PC-3 (cell line): ENCODE measurements at places on chromosomes 16 and 17. TPM values are rescaled to one million over a fixed set of nuclear protein-coding genes. Genes with fewer than 3 reads are reported as not detected.

The CCDC200 gene
- not detected in 2 replicates for total RNA-seq

DNA sequence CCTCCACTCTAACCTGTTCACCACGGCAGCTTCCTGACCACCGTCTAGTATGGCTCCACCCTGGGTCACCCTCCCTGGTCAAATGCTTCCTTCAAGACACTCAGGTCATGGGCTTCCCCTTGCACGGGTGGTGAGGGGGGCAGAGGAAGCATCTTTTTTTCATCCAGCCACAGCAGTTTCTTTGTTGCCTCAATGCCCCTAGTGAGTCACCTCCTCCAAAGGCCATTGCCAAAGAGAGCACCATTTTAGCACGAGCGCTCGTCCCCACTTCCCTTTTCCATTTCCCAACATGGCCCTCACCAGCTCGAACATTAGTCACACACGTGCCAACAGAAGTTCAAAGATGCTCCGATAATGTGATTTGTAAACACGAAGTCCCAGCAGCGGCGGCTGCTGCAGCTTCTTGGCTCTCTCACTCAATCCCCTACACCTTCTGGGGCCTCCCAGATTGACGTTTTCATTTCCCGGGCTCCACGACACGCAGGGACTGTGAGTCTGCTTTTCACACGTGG lies 134.6 kb downstream of the GAS7 start:
- no peaks in the 10 kb centered on the region for H3K4me1 ChIP-seq
- no peak overlapping the region for H3K27ac ChIP-seq
- no peak overlapping the region for H3K4me3 ChIP-seq

DNA sequence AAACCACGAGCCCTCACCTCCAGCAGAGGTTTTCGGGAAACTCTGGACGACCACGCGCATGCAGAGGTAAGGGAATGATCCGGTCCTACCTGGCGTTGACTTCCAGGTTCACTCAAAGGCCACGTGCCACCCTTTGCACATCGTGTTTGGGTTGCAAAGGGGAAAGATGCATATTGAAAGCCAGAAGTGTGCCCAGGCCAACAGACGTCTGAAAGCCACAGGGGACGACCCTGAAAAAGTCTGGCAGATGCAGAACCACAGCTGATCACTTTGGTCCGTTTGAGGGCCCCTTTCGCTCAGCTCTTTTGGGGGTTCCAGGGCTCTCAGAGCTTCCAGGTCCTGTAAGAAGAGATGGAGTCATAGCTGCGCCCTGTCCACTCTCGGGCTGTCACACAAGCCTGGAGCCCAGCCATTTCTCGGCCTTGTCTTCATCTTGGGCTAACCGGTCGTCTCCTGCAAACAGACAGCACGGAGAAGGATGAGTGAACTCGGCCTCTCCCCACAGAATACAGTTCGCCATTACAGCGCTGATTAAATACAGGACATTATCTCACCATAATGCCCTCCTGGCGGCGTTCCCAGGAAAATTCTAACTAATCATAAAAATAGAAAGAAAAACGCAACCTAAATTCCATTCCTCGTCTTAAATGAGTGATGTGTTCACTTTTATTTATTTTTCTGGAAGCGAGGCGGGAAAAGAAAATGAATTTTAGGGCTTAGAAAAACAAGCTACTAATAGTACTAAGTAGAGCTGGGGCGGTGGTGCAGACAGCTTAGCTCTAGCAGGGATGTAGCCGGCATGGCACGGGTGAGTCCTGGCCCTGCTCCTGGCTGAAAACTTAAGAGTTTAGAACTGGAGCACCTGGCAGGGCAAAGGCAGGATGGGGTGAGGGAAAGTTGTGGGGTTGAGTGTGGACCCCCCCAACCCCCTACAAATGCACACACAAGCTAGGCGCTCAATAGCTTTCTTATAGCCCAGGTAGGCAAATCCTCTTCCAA lies 45.5 kb upstream of the ZFHX3 start:
- DNase-seq: no peak
- no peak overlapping the region for H3K4me3 ChIP-seq
- no peaks in the 10 kb centered on the region for H3K27me3 ChIP-seq
- peaks cover 16% of the 10 kb centered on the region for H3K4me1 ChIP-seq

- no peaks in the 10 kb centered on the region for H3K36me3 ChIP-seq
- H3K27ac ChIP-seq: no peak overlapping the region
- H3K27me3 ChIP-seq: no peaks in the 10 kb centered on the region
- no peaks in the 10 kb centered on the region for H3K4me1 ChIP-seq
These were observed 9.9 kb downstream of the C17orf67 start for GRCh38 chr17:56823848-56824247.

DNA sequence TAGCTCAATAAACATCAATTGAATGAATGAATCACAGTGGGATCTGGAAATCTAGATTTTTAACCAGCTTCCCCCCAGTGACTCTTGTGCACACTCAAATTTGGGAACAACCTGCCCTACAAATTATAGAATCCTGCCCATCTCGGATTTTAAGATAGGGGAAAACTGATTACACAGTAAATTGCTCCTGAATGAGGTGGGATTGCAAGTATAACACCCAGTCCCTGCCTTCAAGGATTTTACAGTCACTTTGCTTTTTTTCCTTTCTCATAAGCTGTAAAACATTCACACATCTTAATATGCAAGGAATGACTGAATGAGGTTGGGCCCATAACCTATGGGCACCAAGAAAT lies 48.5 kb downstream of the TEKT5 start:
- H3K4me1 ChIP-seq: no peaks in the 10 kb centered on the region
- H3K27me3 ChIP-seq: no peaks in the 10 kb centered on the region
- H3K36me3 ChIP-seq: no peaks in the 10 kb centered on the region
- H3K27ac ChIP-seq: no peak overlapping the region
- no peak overlapping the region for H3K4me3 ChIP-seq

DNA sequence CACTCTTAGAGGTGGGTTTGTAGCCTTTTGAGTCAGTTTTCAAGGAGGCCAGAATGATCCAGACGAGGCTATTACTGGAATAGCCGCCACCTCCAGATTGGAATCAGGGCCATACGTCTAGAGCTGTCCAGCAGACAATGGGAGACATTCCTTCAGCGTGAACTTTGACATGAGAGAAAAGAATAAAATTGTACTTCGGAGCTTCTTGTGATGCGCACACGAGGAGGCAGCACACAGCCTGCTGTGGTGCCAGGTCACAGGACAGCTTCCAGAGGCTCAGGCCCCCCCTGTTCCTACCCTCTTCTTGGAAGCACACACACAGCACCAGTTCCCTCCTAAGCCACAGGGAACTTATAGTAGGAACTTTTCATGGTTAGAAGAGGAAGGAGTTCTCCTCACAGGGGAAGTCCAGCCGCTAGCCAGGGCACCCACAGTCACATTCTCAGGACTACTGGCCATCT lies 81.0 kb downstream of the VPS53 start:
- no peak overlapping the region for H3K27ac ChIP-seq
- no peaks in the 10 kb centered on the region for H3K4me1 ChIP-seq
- DNase-seq: no peak
- H3K4me3 ChIP-seq: no peak overlapping the region

DNA sequence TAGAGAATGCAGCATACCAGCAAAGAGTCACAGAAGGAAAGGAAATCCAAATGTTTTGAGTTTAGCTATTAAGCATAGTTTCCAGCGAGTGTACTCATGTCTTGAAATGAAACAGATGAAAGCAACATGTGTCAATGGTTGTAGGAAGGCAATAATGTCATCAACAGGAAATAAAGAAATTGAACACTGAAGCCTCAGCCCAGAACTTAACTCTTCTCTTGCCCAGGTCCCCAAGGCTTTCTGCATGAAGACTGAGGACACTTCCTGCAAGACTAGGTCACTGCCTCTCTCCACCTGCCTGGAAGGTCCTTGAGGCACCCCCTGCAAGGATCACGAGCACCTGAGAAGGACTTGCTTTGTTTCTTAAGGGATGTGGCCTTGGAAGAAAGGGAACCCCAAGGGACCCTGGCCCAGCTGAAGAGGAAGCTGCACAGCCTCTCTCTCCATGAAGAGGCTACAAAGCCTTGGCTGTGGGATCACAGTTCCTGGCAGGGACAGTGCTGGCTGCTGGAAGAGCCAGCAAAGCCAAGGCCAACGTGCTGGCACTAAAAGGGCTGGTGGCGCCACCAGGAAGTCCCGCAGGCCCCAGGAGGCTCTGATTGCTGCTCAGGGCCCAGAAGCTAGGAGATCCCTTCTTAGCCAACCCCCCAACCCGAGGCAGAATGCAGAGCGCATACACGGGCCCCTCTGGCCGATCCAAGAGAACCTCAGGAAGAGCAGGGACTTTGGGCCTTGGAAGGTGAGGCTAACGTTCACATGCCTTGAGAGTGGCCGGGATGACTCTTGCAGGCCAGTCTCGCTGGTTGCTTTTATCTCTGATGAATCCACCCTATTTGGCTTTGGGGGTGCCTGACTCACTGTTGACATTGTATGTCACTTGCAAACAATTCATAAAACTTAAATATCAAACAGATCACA lies 23.4 kb upstream of the AXIN2 start:
- H3K4me3 ChIP-seq: no peak overlapping the region
- H3K27ac ChIP-seq: peak overlapping the region; percentile 31
- no peaks in the 10 kb centered on the region for H3K36me3 ChIP-seq

GRCh38 chr16:19228052-19228451 lies 57.5 kb upstream of the CLEC19A start:
- DNase-seq: no peak
- H3K27ac ChIP-seq: no peak overlapping the region
- no peak overlapping the region for H3K4me3 ChIP-seq
- H3K36me3 ChIP-seq: 0 out of 2 replicates have a peak, but pooled peaks cover 8% of the 10 kb centered on the region
- H3K27me3 ChIP-seq: no peaks in the 10 kb centered on the region
- no peaks in the 10 kb centered on the region for H3K4me1 ChIP-seq

- H3K27me3 ChIP-seq: peaks cover 52% of the 10 kb centered on the region
- H3K4me3 ChIP-seq: no peak overlapping the region
- no peaks in the 10 kb centered on the region for H3K36me3 ChIP-seq
- H3K4me1 ChIP-seq: no peaks in the 10 kb centered on the region
These were observed 8.5 kb upstream of the CRHR1 start for GRCh38 chr17:45775576-45776011.

GRCh38 chr16:8679151-8679550 lies 4.7 kb downstream of the ABAT start:
- no peaks in the 10 kb centered on the region for H3K27me3 ChIP-seq
- H3K4me1 ChIP-seq: peaks cover 30% of the 10 kb centered on the region
- peak overlapping the region; percentile 62 for H3K27ac ChIP-seq
- H3K36me3 ChIP-seq: no peaks in the 10 kb centered on the region
- DNase-seq: peak; percentile 41
- no peak overlapping the region for H3K4me3 ChIP-seq

GRCh38 chr16:24189941-24190340 lies 66.2 kb upstream of the CACNG3 start:
- DNase-seq: no peak
- no peak overlapping the region for H3K27ac ChIP-seq
- H3K36me3 ChIP-seq: no peaks in the 10 kb centered on the region
- H3K27me3 ChIP-seq: peaks cover 55% of the 10 kb centered on the region

DNA sequence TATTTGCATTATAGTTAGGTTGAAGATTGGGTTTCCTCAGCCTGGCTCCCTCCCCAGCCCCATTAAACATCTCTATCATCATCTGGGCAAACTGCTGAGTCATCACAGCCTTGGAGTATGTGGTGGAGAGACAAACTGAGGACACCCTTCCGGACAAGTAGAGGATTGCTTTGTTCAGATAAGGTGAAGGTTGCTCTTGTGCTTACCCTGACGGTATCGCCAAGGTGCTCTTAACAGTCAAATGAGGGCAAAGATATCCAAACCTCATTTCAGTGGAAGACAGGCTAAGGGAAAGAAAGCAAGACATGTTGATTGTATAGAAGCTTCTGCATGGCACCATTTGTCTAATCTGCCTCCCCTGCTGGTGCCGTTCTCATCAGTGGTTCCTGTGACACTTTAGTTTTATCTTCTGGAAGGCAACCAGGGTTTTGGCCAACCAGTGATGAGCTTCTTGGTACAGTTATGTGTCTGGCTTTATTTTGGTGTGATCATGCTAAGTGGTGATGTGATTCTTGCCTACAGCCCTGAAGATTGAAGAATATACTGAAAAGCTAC lies 56.9 kb upstream of the LGALS9 start:
- H3K36me3 ChIP-seq: no peaks in the 10 kb centered on the region
- H3K27ac ChIP-seq: no peak overlapping the region
- H3K4me3 ChIP-seq: no peak overlapping the region
- DNase-seq: peak; percentile 16
- H3K27me3 ChIP-seq: no peaks in the 10 kb centered on the region

DNA sequence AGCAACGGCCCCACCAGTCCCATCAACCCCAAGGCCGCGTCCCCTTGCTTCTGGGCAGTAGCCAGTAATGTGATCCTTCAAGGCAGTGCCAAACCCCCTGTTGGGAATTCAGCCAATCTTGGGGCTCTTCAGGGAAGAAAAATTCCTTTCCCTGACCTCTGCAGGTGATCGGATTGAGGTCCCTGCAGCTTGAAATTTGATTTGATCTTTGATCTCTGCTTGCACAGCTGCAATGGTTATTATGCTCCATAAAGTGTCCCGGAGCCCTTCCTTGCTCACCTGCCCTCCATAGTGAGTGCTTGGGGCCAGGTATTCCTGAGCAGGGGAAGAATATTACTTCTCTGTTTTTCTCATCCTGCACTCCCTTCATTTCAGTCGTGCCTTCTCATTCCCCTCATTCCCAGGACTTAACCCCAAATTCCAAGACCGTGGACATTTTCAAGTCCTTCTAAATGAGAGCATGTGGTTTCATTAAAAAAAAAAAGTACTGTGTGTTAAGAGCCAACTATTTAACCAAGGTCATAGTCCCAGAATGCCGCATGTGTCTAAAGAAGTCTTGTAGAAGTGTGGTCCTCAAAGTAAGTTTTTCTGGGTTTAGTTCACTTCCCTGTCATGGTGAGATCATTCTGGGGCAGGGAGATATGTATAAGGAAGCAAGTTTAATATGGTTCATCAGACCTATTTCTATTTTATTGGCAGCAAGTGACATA lies 56.3 kb downstream of the SOX9 start:
- no peak for DNase-seq
- H3K4me3 ChIP-seq: no peak overlapping the region
- H3K27ac ChIP-seq: no peak overlapping the region
- H3K27me3 ChIP-seq: no peaks in the 10 kb centered on the region
- H3K36me3 ChIP-seq: no peaks in the 10 kb centered on the region
- peaks cover 19% of the 10 kb centered on the region for H3K4me1 ChIP-seq

- DNase-seq: no peak
- no peak overlapping the region for H3K4me3 ChIP-seq
- no peak overlapping the region for H3K27ac ChIP-seq
These were observed 14.9 kb upstream of the KCNJ12 start for GRCh38 chr17:21361020-21361809.

DNA sequence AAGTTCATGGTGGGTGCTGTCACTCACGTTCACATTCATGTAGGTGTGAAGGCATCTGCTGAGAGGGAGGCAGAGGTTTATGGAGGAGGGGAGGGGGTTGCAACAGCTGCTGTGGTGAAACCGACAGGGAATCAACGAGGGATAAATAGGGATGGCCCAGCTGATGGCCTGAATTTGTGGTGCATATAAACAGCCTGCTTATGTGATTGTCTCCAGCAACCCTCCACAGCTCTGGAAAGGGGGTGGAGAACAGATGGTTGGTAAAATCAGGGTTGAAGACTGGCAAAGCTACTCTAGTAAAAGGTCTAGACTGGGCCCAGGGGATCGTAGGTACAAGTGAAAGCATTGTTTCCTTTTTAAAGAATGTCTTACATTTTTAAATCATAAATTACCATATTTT lies 53.7 kb downstream of the IQCK start:
- no peaks in the 10 kb centered on the region for H3K4me1 ChIP-seq
- H3K36me3 ChIP-seq: no peaks in the 10 kb centered on the region
- no peaks in the 10 kb centered on the region for H3K27me3 ChIP-seq
- no peak overlapping the region for H3K27ac ChIP-seq
- DNase-seq: no peak
